Fibroblast of lung (primary cell): ENCODE measurements at places on chromosomes 4 and X. TPM values are rescaled to one million over a fixed set of nuclear protein-coding genes. Genes with fewer than 3 reads are reported as not detected.
A peak's percentile ranks its signal among the peaks of the same experiment; 100 is the strongest.

DNA sequence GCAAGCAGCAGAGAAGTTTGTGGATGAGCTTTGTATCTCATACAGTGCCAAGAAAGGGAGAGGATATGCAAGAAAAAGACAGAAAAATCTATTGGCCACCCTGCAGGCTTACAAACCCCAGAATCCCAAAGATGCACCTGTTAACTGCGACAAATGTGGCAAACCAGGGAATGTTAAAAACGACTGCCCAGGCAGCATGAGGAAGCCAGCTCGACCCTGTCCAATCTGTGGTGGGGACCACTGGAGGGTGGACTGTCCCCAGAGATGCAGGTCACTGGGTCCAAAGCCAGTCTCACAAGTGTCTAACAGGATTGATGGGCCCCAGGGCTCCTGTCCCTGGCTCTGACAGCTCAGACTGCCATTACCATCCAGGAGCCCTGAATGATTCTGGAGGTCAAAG lies 12.9 kb upstream of the COL25A1 start:
- H3K27ac ChIP-seq: no peak overlapping the region
- no peak for DNase-seq
- no peaks in the 10 kb centered on the region for H3K4me1 ChIP-seq
- H3K36me3 ChIP-seq: no peaks in the 10 kb centered on the region
- no peaks in the 10 kb centered on the region for H3K27me3 ChIP-seq
- H3K4me3 ChIP-seq: no peak overlapping the region

The CT45A10 gene
- polyA plus RNA-seq: not detected in 2 replicates

The EGFL6 gene
- polyA plus RNA-seq: 0.32 and 0.71 TPM in 2 replicates

DNA sequence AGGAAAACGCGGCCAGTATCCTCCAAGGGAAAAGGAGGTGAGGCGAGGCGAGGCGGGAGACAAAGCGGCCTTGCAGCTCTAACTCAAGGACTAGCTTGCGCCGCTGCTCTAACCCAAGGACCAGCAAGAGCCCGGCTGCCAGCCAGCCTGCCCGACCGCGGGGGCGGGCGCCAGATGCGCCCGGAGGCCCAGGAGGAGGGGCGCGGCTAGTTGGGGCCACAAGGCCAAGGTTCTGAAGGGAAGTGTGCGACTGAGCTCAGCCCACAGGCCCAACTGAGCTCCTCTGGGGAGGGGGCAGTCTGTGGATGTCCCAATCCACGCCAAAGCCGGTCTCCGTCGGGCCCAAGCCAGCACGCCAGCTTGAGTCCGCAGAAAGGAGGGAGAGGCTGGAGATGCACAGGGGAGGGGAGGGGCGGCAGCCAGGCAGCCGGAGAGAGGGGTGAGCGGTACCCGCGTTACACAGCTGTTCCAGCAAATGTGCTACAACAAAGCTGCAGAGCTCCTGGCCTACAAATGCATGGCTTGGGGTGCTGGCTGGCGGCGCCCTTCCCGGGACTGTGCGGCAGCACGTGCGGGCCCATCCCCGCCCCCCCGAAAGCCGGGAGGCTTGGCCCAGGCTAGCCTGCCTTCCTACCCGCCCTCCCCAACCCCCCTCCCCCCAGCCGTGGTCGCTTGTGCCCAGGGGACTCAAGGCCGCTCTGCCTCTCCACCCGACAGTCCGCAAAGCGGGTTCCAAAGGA lies 637 bp downstream of the AMER1 start:
- H3K4me3 ChIP-seq: peak overlapping the region; percentile 59

The LSM6 gene
- 28.7 and 30.1 TPM in 2 replicates for polyA plus RNA-seq

GRCh38 chr4:4480685-4481398 lies 61.0 kb downstream of the STX18 start:
- peaks cover 5% of the 10 kb centered on the region for H3K4me1 ChIP-seq
- no peak overlapping the region for H3K27ac ChIP-seq
- no peaks in the 10 kb centered on the region for H3K36me3 ChIP-seq
- DNase-seq: peak; percentile 33
- no peak overlapping the region for H3K4me3 ChIP-seq

DNA sequence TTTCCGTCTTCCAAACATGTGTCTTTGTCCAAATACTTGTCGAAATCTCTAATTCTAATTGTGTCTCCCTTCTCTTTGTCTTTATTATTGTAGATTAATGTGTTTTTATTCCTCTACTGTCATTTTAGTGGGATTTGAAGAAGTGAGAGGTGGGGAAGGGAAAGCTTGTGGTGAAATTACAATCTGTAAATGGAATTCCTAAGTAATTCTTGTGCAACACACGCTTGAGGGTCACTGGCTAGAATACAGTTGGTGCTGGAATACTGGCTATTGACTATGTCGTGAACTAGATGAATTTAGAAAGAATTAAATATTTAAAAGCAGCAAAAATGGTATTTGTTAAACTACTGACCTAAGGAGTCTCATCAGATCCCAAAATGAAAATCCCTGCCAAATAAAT lies 10.7 kb upstream of the FNIP2 start:
- H3K27me3 ChIP-seq: no peaks in the 10 kb centered on the region
- H3K4me3 ChIP-seq: no peak overlapping the region
- H3K27ac ChIP-seq: no peak overlapping the region
- H3K36me3 ChIP-seq: no peaks in the 10 kb centered on the region
- DNase-seq: no peak
- no peaks in the 10 kb centered on the region for H3K4me1 ChIP-seq

GRCh38 chr4:76867880-76868655 lies 29.9 kb downstream of the SOWAHB start:
- no peak overlapping the region for H3K27ac ChIP-seq
- H3K4me3 ChIP-seq: no peak overlapping the region
- no peaks in the 10 kb centered on the region for H3K27me3 ChIP-seq
- DNase-seq: no peak
- H3K36me3 ChIP-seq: no peaks in the 10 kb centered on the region

The NPY2R gene
- not detected in 2 replicates for polyA plus RNA-seq

The IL21 gene
- not detected in 2 replicates for polyA plus RNA-seq

DNA sequence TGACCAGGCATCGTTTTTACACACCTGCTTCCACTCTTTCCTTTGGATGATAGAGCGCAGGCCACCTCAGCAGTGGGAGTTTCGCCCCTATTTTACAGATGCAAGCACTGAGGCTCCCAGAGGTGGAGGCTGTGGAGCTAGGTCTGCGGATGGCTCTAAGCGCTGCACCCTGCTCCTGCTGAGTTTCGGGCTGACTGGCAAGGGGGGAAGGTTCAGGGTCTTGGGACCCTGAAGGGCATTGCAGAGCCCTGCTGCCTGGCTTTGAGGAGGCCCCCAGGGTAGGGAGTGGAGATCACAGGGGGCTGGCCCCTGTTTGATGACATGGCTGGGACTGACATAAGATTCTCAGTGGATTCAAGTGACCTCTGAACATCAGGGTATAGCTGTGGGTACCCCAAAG lies 62.8 kb upstream of the NKX1-1 start:
- no peaks in the 10 kb centered on the region for H3K36me3 ChIP-seq
- DNase-seq: no peak
- no peak overlapping the region for H3K27ac ChIP-seq
- H3K27me3 ChIP-seq: peaks cover 10% of the 10 kb centered on the region
- no peaks in the 10 kb centered on the region for H3K4me1 ChIP-seq

DNA sequence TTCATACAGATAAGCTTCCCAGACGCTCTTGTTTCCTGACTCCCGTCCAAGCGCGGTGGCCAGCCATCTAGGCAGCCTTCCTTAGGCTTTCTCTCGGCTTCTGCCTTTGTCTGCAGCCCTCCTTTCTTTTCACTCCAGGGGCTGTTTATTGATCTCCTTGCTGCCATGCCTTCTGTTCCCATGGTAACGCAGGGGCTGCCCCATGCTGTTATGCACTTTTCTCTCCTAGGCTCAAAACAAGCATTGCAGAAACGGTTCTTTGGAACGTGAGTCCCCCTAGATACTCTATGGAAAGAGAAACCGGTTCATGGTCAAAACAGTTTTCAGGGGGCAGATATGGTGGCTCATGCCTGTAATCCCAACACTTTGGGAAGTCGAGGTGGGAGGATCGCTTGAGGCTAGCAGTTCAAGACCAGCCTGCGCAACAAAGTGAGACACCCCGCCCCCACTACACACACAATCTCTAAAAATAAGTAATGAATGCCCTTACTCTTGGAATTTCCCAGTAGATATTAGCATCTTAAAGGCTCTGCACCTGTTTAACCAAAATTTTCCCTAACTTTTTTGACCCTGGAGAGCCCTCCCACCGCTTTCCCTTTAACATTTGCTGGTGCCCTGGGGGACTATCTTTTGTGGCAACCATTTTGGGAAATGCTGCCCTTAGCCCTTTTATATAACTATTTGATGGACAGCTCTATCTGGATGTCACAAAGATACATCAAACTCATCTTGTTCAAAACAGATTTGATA lies 53.9 kb upstream of the ZNF157 start:
- no peaks in the 10 kb centered on the region for H3K36me3 ChIP-seq
- no peak overlapping the region for H3K27ac ChIP-seq
- no peak overlapping the region for H3K4me3 ChIP-seq
- peak; percentile 23 for DNase-seq

DNA sequence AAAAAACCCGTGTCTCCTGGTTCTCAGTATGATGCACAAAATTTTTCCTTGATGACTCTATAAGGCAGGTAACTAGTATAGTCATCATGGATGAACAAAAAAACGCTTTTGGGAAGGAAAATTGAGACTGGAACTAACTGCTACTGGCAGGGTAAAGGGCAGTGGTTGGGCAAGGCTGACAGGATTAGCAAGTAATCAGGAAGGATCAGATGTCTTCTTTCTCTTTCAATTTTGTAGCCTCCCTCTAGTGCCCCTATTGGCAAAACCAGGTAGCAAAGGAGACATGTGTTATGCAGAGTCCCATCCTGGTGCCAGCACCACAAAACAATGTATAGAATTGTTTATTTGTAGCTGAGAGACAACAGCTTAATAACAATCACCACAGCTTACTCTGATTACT lies 12.8 kb upstream of the SLITRK4 start:
- no peaks in the 10 kb centered on the region for H3K4me1 ChIP-seq
- DNase-seq: no peak
- H3K27me3 ChIP-seq: no peaks in the 10 kb centered on the region
- no peak overlapping the region for H3K27ac ChIP-seq

DNA sequence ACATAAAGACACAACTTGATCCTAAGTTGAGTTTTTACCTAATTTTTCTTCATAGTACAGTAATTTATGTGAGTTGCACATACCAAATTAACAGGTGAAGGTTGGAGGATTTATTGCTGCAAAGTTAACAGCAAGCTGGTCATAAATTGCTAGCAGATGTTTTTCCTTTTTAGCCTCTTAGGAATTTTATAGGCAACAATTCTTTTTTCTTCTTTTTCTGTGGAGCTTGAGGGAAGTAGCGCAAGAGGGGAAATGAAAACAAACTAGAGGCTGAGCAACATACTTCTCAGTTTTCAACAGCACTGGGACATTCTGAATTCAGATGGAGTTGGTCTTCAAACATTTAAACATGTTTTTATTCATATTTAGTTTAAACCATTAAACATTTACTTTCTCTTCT lies 63.7 kb upstream of the TLR2 start:
- peak; percentile 24 for DNase-seq
- no peak overlapping the region for H3K4me3 ChIP-seq
- H3K36me3 ChIP-seq: peaks cover 7% of the 10 kb centered on the region
- H3K4me1 ChIP-seq: no peaks in the 10 kb centered on the region
